Astrocyte of the spinal cord (primary cell): ENCODE measurements at places on chromosomes 2 and 18.

DNA sequence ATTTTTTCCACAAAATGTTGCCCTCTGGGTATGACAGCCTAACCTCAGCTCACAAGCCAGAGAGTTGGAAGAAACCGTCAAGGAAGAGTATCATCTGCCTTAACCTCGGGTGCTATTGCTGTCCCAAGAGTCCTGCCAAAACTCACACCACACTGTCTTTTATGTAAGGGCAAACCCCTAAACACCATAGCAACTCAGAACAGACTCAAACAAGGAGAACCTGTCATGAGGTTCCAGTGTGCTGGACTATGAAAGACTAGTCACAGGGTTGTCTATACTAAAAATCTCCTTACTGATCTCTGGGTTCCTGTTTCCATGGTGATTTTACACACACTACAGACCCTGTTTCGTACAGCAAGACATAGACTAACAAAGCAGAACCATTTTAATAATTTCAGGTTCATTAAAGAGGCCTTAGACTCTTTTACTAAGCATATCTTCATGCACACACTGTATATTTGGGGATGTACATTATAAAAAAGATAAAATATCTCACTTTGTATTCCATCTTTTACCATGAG, 159.8 kb downstream of the PKP4 start:
- no peak for DNase-seq

GRCh38 chr2:44112096-44112495, 56.6 kb upstream of the PPM1B start:
- no peak for DNase-seq

GRCh38 chr2:73963385-73964120, 21.2 kb upstream of the TET3 start:
- DNase-seq = no peak

GRCh38 chr2:114553027-114553426, 110.6 kb downstream of the DPP10 start:
- no peak for DNase-seq

GRCh38 chr18:55748227-55748738, 160.3 kb upstream of the TCF4 start:
- DNase-seq = no peak

- no peak for DNase-seq
Observed at GRCh38 chr18:56815926-56816325, 164.8 kb downstream of the WDR7 start.

- no peak for DNase-seq
Observed at GRCh38 chr2:232528746-232529460, 2.9 kb downstream of the CHRND start.

GRCh38 chr2:26344581-26345282, 1.2 kb upstream of the SELENOI start:
- peak; percentile 41 for DNase-seq

- no peak for DNase-seq
Observed at GRCh38 chr18:12315911-12316310, 7.9 kb downstream of the TUBB6 start.

- DNase-seq = no peak
Observed at GRCh38 chr2:44768438-44769236, 172.9 kb upstream of the SIX3 start.

- DNase-seq = peak; percentile 75
Observed at GRCh38 chr2:145598434-145598833, 1078.5 kb upstream of the ZEB2 start.

GRCh38 chr2:156867201-156867600, 390.3 kb upstream of the GALNT5 start:
- DNase-seq = peak; percentile 5

DNA sequence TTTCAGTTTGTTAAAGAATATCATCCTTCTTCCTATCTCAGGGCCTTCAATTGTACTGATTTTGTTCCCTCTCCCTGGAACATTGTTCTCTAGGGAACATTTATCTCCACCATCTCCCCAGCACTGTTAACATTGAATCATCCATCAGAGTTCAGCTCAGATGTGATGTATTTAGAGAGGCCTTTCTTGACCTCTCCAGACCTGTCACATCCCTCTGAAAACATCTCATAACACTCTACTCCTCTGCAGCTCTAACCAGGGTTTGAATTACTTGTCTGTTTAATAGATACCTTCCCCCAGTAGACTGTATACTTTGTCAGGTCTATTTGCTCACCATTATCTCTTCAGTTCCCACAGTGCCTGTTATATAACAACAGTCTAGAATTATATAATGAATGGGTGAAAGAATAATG, 98.6 kb downstream of the GALNT1 start:
- DNase-seq = no peak

DNA sequence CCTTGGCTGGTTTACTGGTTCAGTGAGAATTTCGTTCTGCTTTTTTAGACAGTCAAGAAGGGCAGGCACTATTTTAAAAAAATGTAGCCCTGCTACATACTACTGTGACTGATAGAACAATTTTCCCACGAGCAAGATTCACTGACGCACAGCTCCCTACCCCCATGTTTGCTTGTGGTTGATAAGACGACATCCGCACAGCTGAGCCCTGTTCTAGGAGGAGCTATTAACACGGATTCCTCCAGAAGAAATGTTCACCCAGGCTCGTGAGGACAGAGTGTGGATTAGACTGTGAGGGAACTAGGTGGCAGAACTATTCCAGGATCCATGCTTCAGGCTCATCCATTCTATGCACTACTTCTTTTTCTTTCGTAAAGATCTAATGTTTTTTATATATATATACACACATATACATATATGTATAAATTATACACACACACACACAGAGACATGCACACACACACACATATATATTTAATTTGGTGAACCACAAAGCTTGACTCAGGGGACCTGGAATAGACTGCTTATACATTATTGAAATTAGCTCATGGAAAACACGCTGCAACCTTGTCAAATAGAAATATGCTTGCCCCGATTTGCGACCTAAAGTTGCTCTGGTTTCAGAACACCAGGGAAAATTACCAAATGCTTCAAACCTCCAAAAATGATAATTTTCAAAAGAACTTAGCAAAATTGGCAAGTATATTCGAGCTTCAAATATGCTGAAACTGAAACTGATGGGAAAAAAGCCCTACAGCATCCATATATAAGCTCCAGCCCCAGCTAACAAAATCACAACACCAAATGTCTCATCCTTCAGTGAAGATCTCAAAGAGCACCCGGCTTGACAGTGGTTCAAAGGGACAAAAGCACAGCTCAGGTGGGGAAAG, 370.4 kb downstream of the SOCS6 start:
- DNase-seq = peak; percentile 28

GRCh38 chr2:128710729-128711128, 392.1 kb upstream of the HS6ST1 start:
- no peak for DNase-seq

DNA sequence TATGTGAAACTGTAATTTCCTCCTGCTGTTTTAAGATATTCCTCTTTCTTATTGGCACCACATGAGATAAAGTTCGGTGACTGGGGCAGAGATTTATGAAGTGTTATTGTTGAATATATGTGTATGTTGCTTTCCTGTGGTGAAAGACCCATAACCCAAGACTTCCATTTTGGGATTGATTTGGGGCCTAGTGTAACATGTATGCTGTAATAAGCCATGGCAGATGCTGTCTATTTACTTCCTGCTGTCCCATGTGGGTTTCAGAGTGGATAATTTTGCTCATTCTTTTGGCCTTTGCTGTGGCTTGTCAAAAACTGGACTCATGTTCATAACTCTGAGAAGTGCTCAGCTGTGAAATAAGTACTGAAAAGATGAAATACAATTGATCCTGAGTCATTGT, 10.8 kb upstream of the MYO1B start:
- DNase-seq = no peak

DNA sequence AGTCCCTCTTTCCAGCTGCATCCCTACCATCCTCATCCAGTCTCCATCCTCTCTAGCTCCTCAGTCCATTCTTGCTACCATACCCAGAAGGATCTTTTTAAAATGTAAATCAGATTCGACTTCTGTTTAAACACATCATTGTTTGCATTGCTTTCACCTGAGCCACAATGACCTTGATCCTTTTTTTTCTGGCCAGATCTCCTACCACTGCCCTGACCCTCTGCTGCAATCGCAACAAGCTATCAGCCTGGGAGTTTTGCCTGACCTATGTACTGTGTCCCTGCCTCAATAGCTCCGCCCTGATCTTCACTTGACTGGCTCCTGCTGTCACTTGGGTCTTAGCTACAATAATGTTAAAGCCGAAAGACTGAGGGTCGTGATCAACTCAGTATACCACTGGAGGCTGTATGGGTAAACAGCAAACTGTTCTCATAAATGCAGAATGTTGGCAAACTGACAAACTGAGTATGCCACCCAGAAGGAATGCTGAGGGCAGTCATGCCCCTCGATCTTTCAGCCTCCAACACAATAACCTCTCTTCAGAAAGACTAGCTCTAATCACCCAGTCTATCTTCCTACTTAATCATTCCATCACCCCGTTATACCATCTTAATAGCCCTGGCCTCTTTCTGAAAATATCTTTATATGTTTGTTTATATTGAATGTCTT, 2.6 kb upstream of the RBM43 start:
- DNase-seq = no peak

DNA sequence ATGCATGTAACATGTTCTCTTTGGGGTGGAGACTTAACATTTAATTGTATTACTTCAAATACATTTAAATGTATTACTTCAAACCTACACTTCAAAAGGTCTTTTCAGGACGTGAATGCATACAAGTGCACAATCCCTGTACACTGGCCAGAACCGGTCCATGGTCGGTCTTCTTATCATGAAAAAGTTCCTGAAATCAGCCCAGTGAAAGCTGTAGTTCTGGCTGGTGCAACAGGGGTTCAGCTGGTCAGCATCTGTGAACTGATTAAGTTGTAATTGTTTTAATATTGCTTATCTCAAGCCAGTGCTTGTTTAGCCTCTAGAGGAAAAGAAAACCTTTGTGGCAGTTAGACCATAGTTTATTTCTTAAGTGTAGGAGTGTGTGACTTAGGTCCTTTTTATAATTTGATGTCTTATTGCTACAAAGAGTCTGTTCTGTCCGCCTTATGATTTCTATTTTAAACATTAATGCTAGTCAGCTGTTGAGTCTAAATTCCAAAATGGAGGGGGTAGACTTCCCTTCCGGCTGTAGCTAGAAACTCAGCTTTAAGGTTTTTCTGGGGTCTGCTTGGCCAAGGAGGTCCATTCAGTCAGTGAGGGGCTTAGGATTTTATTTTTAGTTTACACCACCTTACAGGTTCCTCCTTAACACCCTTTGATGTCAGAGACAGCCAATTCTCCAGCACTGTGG, 768 bp upstream of the CYBRD1 start:
- DNase-seq = no peak

- DNase-seq = no peak
Observed at GRCh38 chr18:68557183-68557582, 157.7 kb downstream of the TMX3 start.

DNA sequence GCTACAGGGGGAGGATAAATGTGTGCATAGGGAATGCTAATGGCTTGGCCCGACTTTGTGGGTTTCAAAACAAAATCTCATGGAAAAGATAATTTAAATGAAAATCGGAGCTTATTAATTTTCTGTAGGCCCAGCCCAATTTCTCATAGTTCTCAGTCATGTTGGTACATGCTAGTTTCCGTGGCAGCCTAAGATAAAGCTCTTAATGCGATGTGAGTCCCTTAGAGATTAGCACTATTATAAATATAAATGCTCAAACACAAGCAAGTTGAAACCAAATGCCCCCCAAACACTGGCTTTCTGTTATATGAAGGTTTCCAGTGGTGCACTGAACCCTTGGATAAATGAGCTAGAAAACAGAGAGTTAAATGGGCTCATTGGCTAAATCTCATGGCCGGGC, 168.0 kb downstream of the BCL2 start:
- DNase-seq = no peak

DNA sequence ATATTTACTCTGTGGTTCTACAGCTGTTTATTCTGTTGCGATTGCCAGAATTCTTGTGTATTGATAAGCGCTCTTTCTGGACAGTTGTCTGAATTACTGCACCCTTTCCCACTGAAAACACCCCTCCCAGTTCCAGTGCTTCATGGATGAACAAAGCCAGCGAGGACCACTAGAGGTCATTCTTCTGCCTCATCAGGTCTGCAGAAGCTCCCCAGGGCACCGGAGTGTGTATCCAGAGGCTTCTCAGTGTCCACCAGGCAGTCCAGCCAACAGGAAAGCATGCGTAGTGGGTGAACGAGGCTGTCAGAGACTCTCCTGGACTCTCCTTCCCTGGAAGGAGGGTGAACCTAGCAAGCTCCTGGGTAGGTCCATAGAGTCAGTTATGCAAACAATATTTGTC, 40.6 kb upstream of the INHBB start:
- no peak for DNase-seq

- peak; percentile 84 for DNase-seq
Observed at GRCh38 chr2:120729406-120730399, 6.0 kb upstream of the GLI2 start.

DNA sequence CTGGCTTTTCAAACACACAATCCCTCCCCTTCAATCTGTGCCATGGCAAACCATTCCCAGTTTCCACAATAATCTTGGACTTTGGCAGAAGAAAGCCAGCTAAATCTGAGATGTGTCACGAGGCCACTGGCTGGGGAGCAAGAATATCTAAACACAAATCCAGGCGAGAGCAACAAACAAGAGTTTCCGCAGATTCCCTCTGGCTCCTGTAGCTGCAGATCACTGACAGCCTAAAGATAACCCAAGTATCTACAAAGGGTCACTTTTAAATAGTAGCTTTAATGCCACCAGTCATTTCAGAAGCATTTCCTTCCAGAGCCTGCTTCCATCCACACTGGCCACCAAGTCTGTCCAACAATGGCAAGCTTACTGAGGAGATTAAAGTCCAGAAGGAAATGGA, 86.9 kb downstream of the ACVR1 start:
- no peak for DNase-seq

DNA sequence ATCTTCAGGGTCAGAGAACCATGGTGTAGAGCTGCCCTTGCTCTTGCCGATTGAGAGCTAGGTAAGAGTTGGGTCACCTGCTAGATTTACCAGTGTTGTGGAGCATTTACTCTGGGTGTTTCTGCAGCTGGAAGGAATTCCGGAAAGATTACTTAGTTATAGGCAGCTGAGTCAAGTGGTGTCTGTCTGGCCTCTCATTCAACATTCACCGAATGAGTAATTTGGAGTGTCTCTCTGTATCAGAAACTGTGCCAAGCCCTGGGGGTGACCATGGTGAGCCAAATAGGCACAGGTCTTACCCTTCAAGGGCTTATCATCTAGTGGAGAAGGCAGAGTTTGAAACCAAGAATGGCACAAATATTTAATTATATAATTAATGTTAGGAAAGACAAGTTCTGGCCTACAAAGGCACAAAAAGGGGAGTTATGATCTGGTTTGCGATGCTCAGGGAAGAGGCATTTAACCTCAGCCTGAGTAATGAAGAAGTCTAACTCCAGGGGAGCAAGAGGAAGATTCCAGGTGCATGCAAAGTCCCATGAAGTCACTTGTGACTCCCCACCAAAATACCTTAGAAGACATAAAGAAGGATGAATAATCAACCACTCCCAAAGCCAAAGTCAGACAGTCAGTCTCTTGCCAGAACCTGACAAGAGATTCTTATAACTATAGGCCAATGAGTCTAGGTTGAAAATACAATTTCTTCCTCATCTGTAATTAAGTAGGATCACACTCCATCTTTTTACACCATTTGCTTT, 12.5 kb downstream of the SETBP1 start:
- peak; percentile 33 for DNase-seq
